Naive thymus-derived CD8-positive, alpha-beta T cell (primary cell): ENCODE measurements at places on chromosomes 1 and 21.

DNA sequence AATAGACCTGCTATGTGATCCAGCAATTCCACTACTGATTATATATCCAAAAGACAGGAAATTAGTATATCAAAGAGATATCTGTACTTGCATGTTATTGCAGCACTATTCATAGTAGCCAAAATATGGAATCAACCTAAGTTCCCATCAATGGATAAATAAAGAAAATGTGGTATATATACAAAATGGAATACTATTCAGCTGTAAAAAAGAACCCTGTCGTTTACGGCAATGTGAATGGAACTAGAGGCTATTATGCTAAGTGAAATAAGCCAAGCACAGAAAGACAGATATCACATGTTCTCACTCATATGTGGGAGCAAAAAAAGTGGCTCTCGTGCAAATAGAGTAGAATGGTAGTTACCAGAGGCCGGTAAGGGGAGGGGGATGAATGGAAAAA lies 9.2 kb downstream of the DNAH14 start:
- peaks cover 21% of the 10 kb centered on the region for H3K27me3 ChIP-seq
- H3K4me1 ChIP-seq = no peaks in the 10 kb centered on the region
- DNase-seq = no peak
- no peak overlapping the region for H3K4me3 ChIP-seq
- H3K27ac ChIP-seq = no peak overlapping the region

GRCh38 chr1:115320377-115320776 lies 17.7 kb downstream of the NGF start:
- no peak overlapping the region for H3K4me3 ChIP-seq
- DNase-seq = no peak
- H3K4me1 ChIP-seq = no peaks in the 10 kb centered on the region
- peaks cover 20% of the 10 kb centered on the region for H3K27me3 ChIP-seq
- no peaks in the 10 kb centered on the region for H3K36me3 ChIP-seq

- peak overlapping the region; percentile 89 for H3K27ac ChIP-seq
- H3K4me1 ChIP-seq = peaks cover 71% of the 10 kb centered on the region
- no peak for DNase-seq
- no peaks in the 10 kb centered on the region for H3K27me3 ChIP-seq
- peak overlapping the region; percentile 100 for H3K4me3 ChIP-seq
- H3K36me3 ChIP-seq = peaks cover 41% of the 10 kb centered on the region
Observed at GRCh38 chr1:11804666-11805421, 920 bp downstream of the MTHFR start.

- no peak overlapping the region for H3K27ac ChIP-seq
- H3K4me3 ChIP-seq = no peak overlapping the region
- peaks cover 12% of the 10 kb centered on the region for H3K4me1 ChIP-seq
- H3K27me3 ChIP-seq = peaks cover 4% of the 10 kb centered on the region
Observed at GRCh38 chr1:6157528-6158174, 22.5 kb downstream of the CHD5 start.

DNA sequence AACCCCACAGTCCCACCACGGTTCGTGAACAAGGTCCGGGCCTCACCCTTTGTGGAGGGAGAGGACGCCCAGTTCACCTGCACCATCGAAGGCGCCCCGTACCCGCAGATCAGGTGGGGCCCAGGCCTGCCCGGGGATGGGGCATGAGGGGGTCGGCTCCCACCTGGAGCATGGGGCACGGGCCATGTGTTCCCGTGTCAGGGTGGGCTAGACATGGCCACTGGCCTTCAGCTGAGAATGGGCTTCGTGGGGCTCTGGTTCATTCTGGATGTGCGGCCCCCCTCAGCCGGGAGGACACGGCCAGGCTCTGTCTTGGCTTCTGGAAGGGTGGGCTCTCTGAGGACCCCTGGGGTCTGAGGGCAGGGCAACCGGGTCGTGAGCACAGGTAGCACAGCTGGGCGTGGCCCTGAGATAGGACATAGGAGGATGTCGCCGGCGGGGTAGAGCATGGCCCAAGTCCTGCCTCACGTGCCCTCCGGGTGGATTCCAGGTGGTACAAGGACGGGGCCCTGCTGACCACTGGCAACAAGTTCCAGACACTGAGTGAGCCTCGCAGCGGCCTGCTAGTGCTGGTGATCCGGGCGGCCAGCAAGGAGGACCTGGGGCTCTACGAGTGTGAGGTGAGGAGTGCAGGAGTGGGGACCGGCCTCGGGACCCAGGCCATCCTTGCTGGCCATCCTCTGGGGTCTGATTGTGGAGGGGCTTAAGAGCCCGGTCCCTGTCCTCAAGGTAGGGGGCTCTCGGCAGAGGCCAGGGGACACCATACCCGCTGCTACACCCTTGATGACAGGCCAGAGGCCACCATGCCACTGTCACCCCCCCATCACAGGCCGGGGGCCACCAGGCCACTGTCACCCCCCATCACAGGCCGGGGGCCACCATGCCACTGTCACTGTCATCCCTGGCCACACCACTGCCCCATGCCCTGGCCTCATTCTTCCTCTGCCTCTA lies 55.5 kb downstream of the TRIM11 start:
- no peaks in the 10 kb centered on the region for H3K4me1 ChIP-seq
- peaks cover 8% of the 10 kb centered on the region for H3K36me3 ChIP-seq
- no peak overlapping the region for H3K27ac ChIP-seq
- DNase-seq = no peak
- no peaks in the 10 kb centered on the region for H3K27me3 ChIP-seq

GRCh38 chr1:31394584-31395193 lies 18.3 kb upstream of the SERINC2 start:
- H3K4me1 ChIP-seq = no peaks in the 10 kb centered on the region
- H3K27me3 ChIP-seq = no peaks in the 10 kb centered on the region
- peak; percentile 68 for DNase-seq
- H3K27ac ChIP-seq = no peak overlapping the region

DNA sequence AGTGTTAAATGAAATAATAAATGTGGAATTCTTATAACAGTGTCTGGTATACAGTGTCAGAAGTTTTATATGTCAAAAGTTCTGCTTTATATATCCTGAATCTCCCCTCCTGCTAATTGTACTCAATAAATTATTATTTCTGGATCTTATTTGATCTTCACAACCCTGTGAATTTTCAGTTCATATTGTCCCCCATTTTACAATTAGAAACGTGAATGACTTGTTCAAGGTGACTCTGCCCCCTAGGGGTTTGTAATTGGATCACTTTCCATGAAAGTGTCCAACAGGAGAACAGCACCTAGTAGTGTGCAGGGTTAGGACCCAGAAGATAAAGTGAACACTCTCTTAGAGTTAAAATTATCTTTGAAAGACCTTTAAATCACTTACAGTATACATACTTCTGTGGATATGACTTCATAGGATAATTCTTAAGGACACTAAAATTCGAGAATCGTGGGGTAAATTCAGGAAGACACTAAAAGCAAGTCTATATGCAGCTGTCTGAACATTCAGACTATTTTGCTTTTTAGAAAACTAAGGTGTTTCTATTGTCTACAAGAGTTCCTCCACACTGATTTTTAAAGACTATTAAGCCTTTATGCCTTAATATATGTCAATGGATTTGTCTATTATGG lies 4.5 kb upstream of the DDR2 start:
- H3K27me3 ChIP-seq = peaks cover 11% of the 10 kb centered on the region
- H3K27ac ChIP-seq = no peak overlapping the region
- H3K4me1 ChIP-seq = peaks cover 4% of the 10 kb centered on the region
- no peaks in the 10 kb centered on the region for H3K36me3 ChIP-seq

DNA sequence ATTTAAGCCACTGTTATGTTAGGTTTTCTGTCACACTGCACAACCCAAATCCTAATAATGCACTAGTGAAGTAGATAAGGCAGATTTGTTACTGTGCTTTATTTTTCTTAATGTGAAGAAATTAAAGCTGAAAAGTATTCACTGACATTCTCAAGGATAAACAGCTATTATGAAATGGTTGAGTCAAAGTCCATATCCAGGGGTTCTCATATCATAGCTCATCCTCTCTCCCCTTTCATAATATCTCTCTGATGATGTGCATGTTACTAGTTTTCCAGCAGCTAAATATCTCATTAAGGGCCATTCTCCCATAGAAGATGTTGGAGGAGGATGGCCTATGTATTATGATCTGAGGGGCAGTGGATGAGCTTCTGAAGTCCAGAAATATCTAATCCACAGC lies 53.6 kb upstream of the CCDC190 start:
- H3K4me3 ChIP-seq = no peak overlapping the region
- no peaks in the 10 kb centered on the region for H3K36me3 ChIP-seq
- H3K27ac ChIP-seq = no peak overlapping the region
- H3K27me3 ChIP-seq = peaks cover 9% of the 10 kb centered on the region
- H3K4me1 ChIP-seq = no peaks in the 10 kb centered on the region

DNA sequence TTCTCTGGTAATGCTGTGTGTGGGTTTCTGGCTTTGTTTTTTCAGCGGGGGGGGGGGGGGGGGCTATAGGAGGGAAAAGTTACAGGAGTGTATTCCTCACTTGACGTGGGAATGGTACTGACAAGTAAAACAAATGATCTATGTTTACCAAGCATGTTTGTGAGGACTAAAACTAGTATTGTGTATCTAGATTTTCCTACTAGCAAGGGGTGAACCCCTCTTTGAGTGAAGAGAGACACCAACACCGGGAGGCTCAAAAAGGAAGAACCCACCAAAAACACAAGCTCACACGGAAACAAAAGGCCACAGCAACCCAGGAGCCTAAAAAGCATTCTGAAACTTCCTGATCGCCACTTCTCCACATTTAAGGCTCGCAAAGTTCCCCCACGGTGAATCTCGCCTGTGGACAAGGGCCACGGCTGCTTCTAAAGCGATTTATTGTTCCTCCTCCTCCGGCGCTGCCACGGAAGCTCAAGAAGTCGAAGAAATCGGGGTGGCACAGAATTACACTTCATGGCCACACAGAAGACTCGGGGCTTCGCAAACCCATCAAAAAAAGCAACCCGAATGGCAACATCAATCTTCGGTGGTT lies 703 bp downstream of the PUM1 start:
- DNase-seq = no peak
- H3K27ac ChIP-seq = peak overlapping the region; percentile 99
- no peaks in the 10 kb centered on the region for H3K27me3 ChIP-seq
- peaks cover 11% of the 10 kb centered on the region for H3K4me1 ChIP-seq

- peaks cover 3% of the 10 kb centered on the region for H3K36me3 ChIP-seq
- peaks cover 25% of the 10 kb centered on the region for H3K27me3 ChIP-seq
- H3K4me1 ChIP-seq = peaks cover 6% of the 10 kb centered on the region
- H3K27ac ChIP-seq = no peak overlapping the region
- H3K4me3 ChIP-seq = no peak overlapping the region
- DNase-seq = no peak
Observed at GRCh38 chr1:152110365-152110859, 4.8 kb downstream of the TCHH start.

DNA sequence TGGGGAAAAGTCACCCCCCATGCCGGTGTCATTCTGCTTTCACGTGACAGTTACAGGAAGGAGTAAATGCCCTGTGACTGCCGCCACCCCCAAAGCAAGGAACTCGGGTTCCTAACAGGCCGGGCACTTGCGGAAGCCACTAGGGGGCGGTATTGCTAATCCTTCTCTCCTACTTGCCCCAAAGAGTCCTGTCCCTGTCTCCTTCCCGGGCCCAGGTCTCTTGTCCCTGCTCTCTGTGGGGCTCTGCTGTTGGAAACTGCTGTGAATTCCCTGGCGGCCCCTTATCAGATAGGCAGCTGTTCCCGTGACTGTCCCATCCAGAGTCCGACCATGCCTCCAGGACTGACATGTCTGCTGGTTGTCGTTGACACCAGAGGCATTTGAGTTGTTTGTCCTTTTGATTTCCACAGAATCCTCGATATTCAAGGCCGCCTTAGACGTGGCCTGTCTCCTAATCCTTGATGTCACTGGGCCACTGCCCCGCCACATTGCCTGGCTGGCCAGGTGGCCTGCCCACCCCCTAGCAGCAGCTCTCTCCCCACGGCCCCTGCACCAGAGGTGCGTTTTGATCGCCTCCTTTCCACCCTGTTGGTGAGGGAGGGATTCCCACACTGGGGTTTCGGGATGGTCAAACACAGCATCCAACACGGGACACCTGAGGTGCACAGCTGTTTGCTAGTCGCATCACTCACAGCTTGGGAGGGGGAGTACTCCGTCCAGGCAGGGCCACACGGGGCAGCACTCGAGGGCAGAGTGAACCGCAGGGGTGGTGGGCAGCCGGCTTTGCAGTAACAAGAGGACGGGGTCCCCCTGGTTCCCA lies 37.3 kb downstream of the CHAF1B start:
- H3K4me1 ChIP-seq = no peaks in the 10 kb centered on the region
- H3K27me3 ChIP-seq = no peaks in the 10 kb centered on the region
- H3K4me3 ChIP-seq = no peak overlapping the region
- no peak overlapping the region for H3K27ac ChIP-seq
- peaks cover 4% of the 10 kb centered on the region for H3K36me3 ChIP-seq

GRCh38 chr1:197314682-197315081 lies 46.6 kb downstream of the CRB1 start:
- no peaks in the 10 kb centered on the region for H3K36me3 ChIP-seq
- H3K27me3 ChIP-seq = peaks cover 3% of the 10 kb centered on the region
- no peak overlapping the region for H3K4me3 ChIP-seq
- DNase-seq = no peak
- no peaks in the 10 kb centered on the region for H3K4me1 ChIP-seq
- H3K27ac ChIP-seq = no peak overlapping the region

DNA sequence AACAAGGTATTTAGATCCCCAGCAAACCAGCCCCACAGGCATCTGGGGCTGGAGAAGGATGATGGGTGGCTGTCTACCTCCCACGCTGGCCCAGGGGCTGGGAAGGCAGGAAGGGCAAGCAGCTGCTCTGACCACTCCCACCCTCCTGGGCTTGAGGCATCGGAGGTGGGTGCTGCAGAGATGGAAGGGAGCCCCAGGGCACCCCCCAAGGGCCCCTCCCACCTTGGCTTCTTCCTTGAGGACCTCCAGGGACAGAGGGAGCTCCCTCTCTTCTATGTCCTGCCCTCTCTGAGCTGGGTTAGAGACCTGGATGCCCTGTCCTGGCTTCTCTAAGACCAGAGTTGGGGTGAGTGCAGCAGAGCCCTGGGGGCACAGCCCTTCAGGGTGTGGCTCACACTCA lies 3.1 kb downstream of the CD52 start:
- H3K36me3 ChIP-seq = peaks cover 16% of the 10 kb centered on the region
- no peak for DNase-seq
- H3K27me3 ChIP-seq = no peaks in the 10 kb centered on the region
- H3K4me1 ChIP-seq = peaks cover 76% of the 10 kb centered on the region

DNA sequence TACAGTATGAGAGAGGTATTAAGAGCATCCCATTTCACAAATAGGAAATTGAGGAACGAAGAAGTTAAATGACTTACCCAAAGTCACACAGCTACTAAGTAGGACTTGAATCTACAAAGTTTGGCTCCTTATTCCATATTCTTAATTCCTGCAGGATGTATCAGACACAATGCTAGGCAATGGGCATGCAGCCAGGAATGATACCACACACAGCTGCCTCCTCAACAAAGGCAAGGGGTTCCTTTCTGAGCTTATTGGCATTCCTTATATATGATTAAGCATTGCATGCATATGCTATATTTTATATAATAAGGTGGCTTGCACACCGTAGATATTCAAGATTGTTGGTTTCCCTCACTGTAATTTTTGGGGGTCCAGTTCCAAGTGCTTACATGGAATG lies 34.2 kb upstream of the JUN start:
- no peak for DNase-seq
- no peak overlapping the region for H3K27ac ChIP-seq
- H3K36me3 ChIP-seq = no peaks in the 10 kb centered on the region
- no peaks in the 10 kb centered on the region for H3K27me3 ChIP-seq
- H3K4me3 ChIP-seq = no peak overlapping the region

GRCh38 chr1:52798331-52798730 lies 44.2 kb upstream of the ZYG11A start:
- no peaks in the 10 kb centered on the region for H3K4me1 ChIP-seq
- no peak overlapping the region for H3K27ac ChIP-seq
